ENCODE measurements at places on chromosomes 16 and 17. TPM values are rescaled to one million over a fixed set of nuclear protein-coding genes. Genes with fewer than 3 reads are reported as not detected.
A peak's percentile ranks its signal among the peaks of the same experiment; 100 is the strongest.

- DNase-seq, result peak; percentile 91
These were observed 15.8 kb downstream of the MEOX1 start for GRCh38 chr17:43645765-43646481.

Gene MYL4
- 4,221 TPM for total RNA-seq

Gene TNFSF13
- total RNA-seq, result 25.5 TPM

GRCh38 chr16:4109250-4109736 is 6.9 kb downstream of the ADCY9 start:
- DNase-seq, result no peak

- DNase-seq, result no peak
These were observed 680 bp upstream of the CCL15 start for GRCh38 chr17:36001862-36002603.

Gene KRT12
- total RNA-seq, result not detected

Gene GP2
- total RNA-seq, result not detected

Gene P2RX1
- 0.62 TPM for total RNA-seq

Gene ACBD4
- total RNA-seq, result 8.4 TPM

Gene SLC13A2
- total RNA-seq, result not detected

DNA sequence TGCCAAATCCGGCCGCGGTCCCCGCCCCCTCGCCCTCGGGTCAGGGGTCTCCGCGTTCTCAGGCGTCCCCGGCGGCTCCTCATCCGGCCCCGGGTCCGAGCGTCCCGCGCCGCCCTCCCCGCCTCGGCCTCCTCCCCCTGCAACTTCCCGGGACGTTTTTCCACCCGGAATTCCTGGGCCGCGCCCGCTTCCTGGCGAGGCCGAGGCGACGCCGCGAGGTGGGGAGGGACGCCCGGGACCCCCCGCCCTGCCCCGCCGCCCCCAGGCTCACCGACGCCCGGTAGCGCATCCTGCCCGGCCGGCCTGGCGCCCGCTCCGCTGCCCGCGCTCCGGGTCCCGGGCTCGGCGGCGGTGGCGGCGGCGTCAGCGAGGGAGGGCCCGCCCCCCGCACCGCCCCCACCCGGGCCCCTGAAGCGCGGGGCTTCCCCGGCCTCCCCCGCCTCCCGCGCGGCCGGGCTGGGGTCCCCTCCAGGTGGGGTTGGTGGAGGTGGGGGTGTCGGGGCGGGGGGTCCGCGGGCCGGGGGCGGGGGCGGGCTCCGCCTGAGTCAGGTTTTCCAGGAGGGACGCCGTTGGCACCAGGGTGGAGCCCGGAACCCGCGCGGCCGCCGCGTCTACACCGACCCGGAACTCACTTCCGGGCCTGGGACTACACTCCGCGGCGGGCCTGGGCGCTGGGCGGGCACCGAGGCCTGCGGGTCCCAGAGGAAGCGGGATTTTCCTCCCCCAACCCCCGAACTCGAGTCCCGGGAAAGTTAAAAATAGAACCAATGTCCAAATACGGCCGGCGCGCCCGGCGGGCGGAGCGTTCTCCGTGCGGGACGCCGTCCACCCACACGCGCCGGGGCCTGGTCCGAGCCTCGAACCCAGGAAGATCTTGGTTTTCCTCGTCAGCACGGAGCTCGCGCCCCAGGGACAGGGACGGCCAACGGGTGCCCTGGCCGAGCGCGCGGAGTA is 6.8 kb downstream of the MYO1C start:
- DNase-seq, result peak; percentile 83

DNA sequence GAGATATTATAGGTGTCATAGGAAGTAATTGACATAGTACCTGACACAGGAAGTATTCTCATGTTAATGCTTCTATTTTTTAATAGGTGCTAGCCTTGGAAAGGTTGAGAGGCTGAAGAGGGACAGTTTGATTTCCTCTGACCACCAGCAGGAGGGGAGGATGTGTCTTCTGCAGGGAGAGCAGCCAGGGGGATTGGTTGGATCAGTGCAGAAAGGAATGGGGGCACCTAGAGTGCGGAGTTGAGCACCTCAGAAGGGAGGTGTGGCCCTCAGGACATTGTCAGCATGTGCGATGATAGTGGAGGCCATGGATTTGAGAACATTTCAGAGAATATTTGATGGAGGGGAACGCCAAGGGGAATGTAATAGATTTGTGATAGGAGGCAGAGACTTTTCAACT is 23.4 kb downstream of the HAPSTR1 start:
- DNase-seq, result no peak

DNA sequence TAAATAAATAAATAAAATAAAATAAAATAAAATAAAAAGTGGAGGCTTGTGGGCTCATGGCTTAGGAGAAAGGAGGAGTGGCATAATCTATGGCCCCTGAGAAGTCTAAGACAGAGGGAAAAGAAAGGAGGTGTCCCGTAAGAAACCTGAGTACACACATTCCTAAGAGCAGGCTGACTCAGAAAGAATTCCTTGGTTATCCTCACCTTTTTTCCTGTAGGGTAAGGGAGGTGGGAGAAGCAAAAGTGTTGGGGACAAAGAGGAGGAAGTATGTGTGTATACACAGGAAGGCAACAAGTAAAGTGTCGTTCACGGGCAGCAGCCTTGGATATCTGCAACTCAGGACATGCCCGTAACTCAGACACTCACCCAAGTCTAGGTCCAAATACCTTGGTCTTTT is 29.3 kb downstream of the MARF1 start:
- no peak for DNase-seq

DNA sequence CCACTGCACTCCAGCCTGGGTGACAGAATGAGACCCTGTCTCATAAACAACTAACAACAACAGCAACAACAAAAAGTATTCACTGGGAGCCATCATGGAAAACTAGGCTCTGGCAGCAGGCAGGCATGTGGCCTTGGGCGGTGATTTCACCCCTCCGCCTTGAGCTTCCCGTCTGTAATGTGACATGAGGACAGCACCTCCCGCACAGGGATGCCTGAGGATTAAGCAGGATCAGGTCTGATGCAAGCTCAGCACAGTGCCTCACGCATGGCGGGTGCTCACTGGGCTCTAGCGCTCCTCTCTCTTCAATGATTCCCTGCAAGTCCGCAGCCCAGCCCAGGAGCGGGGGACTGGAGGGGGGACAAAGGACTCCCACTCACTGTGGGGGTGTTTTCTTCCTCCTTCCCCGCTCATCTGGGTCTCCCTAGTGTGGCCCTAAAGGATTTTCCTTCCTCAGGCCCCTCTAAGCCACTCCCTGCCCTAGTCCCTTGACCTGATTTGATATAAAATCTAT is 2.8 kb downstream of the PLCD3 start:
- DNase-seq, result peak; percentile 55

DNA sequence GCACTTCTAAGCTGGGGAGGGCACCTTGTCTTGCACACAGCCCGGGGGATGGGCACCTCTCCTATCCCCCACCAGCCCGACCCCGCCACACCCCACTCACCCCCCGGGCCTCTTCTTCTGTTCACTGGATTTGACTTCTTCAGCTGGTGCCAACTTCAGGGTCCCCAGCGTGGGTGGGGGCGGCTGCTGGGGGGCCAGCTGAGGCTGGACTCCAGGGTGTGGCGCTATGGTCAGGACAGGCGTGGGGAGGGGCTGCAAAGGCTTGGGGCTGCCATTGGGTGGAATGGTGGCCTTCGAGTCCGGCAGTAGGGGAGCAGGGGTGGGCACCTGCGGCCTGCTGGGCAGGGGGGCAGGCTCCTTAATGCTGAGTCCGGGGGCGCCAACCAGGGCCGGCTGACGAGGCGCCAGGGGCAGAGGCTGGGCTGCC is 6.1 kb downstream of the MNT start:
- no peak for DNase-seq

- DNase-seq, result no peak
These were observed 160.6 kb downstream of the IRX3 start for GRCh38 chr16:54125751-54126655.

DNA sequence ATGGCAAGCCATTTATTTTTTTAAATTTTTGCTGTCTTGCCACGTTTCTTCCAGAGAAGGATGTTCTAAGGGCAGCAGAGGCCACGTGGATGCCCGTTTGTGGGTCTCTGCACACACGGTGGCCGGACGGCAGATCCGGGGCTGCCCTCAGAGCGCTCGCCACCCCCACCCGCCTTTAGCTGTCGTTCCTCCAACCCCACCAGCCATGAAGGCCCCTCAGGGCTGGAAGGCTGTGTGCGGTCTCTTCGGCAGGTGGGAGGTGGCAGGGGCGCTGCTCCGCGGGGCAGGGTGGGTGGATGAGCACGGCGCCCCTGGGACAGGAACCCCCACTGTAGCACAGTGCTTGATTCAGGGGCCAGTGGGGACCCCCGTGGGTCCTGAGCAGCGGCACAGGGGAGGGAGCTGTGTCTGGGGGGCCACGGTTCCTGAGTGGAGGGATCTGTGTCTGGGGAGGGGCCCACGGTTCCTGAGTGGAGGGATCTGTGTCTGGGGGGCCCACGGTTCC is 49.7 kb downstream of the ZFPM1 start:
- no peak for DNase-seq

Gene RANBP10
- 14.3 TPM for total RNA-seq

Gene EXOC3L1
- total RNA-seq, result 2.0 TPM

DNA sequence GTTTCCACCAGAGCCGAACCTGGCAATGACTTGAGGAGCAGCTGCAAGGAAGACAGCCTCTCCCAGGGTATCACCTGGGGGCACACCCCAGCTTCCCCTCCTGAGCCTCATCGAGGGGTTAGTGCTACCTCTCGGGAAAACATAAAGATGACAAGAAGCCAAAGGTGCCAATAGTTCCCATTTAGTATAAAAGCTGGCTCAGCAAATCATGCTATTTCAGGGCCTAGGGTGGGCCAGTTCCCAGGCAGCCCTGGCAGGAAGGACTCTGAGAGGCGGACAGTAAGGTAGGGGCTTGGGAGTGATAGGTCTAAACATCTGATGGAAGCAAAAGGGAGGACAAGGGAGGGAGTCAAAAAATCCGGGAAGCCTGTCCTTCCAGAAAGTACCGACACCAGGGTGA is 46.2 kb downstream of the SOST start:
- no peak for DNase-seq

Gene MPP3
- 30.7 TPM for total RNA-seq

DNA sequence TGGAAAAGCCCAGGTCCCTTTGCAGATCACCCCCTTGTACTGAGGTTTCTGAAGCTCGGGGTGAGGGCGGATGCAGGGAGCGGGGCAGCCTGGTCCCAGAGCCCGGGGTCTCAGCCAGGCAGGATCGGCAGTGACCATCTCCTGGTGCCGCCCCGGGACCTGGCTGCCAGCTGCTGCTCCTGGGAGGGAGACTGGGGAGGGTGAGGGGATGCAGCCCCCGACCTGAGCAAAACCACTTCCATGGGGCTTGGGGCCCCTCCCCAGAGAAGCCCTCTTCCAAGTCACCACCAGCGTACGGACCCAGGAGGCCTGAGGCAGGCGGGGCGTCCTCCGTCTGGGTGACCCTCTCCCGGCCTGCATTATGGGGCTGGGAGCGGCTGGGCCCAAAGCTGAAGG is 14.8 kb downstream of the CD7 start:
- DNase-seq, result no peak
